ENCODE measurements at places on chromosomes 2 and 18.
A peak's percentile ranks its signal among the peaks of the same experiment; 100 is the strongest.

- DNase-seq, result no peak
Observed at GRCh38 chr2:190657474-190658255, 8.8 kb downstream of the NAB1 start.

DNA sequence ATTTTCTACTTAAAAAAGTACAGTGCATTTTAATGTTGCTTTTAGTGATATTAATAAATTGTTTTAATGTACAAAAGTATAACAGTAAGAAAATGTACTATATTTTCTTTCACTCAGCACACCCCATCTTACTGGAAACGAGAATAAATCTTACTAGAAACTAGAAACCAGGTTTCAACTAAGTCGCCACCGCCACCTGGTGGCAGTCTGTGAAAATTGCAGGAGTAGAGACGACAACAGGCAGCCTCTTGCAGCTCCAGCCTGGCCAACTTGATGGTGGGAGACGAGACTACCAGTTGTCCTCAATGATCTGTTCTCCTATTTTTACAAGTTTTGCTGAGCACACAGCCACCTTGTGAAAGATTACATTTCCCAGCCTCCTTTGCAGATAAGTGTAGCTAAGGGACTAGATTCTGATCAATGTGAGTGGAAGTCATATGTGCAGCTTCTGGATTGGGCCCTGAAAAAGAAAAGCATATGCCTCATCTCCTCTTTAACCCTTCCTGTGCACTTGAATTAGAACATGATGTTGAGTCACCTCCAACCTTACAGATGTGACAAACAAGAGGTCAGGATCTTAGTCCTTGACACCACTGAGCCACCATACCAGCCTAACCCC, 8.7 kb downstream of the OTOF start:
- DNase-seq, result peak; percentile 57

DNA sequence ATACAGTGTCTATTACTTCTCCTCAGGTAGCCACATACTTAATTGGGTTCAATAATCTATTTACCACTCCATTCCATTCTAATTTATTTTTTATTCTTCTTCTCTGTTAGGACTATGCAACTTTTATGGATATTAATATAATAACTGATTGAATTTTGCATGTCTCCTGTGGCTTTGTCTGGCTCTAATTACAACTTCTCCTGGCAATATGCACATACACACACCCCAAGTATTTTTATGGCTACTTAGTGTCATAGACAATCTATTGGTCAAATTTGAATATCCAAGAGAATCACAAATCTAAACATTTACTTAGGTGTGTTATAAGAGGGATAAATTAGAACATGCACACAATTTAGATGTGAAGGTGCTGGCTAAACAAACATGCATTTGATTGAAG, 73.1 kb downstream of the BOD1L2 start:
- DNase-seq, result no peak

GRCh38 chr2:69099541-69099940, 86.6 kb downstream of the ANTXR1 start:
- no peak for DNase-seq

DNA sequence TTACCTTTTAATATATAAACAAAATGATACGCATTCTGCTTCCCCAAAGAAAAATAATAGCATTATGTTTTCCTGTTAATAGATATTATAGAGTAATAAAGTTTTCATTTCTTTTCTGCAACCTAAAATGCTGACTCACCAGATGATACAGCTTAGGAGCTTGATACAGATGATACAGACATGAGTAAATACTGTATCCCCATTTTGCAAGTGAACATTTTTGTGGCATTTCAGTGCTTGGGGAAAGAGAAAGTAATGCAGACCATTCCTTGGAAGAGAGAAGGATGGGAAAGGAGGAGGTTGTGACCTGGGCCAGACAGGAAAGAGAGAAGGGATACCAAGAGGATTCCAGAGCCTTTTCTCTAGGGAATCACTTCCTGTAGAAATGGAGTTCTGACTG, 97.5 kb upstream of the FSHR start:
- no peak for DNase-seq

DNA sequence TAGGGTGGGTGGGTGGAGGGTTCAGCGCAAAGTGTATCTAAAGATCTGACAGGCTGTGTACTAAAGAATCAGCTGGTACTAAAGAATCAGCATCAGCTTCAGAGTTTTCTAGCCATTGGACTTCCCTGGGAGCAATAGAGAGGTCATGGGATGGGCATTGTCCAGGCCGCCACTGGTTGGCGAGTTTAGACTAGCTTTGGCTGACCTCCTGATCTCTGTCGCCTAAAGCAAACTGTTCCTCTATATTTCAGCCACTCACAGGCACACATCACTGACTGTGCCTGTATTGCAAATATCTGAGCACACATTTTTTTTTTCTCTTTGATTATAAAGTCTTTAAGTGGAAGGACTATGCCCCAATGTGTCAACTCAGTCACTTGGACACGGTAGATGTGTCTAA, 267.8 kb upstream of the SKOR2 start:
- no peak for DNase-seq

DNA sequence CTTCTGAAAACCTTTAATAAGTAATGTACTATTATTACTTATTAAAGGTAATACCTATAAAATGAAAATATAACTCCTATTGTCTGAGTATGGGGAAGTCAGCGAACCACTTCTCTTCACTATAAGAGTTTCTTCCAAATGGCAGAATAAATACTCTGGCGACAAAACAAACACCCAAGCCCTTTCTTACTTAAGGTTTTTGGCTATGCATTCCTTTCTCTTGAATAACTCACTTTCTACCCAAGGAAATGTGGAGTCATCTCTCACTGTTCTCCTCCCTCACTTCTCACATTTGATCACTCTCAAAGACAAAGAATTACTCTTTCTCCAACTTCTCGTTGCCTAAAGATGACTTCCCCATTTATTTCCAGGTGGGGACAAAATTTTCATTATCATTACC, 816.8 kb upstream of the CRIM1 start:
- no peak for DNase-seq

GRCh38 chr2:45648636-45649035, 2.8 kb upstream of the PRKCE start:
- no peak for DNase-seq

DNA sequence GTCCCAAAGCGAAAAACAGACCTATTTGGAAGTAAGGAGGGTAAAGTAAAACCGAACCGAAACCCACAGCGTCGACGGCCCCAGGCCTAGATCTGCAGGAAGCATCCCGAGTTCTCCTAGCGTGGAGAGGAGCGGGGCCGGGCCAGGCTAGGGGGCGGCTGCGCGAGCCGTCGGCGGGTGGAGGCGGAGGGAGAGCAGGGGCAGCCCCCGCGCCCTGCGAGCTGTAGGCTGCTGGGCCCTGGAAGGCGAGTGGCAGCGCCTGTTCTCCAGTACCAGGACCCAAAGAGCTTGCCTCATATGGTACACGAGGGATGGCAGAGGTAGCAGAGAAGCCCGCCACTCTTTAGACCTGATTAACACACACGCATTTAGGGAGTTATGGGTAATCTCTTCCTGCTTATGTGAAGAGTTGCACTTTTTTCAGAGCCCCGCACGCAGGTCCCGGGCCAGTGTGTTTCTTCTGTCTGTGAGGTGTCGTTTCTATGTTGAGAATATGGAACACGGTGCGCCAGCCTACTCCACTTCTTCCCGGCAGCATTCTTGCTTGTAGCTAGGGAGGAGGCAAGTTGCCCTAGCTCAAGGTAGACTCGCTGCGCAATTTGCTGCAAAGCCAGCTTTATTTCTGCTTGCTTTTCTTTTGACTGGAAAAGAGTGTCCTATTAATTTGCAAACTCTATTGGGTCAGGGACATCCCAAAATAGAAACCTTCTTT, 71.1 kb downstream of the ARHGEF33 start:
- DNase-seq, result no peak

- DNase-seq, result no peak
Observed at GRCh38 chr2:181095486-181095885, 115.1 kb downstream of the UBE2E3 start.

GRCh38 chr2:4336864-4337263, 633.5 kb downstream of the DCDC2C start:
- DNase-seq, result no peak

All from GM12892 (cell line).